ENCODE measurements at places on chromosomes 2 and 18.

GRCh38 chr2:180038997-180039396 lies 31.9 kb upstream of the CWC22 start:
- no peak for DNase-seq

- peak; percentile 87 for DNase-seq
These were observed 77.4 kb downstream of the DYSF start for GRCh38 chr2:71530641-71531332.

DNA sequence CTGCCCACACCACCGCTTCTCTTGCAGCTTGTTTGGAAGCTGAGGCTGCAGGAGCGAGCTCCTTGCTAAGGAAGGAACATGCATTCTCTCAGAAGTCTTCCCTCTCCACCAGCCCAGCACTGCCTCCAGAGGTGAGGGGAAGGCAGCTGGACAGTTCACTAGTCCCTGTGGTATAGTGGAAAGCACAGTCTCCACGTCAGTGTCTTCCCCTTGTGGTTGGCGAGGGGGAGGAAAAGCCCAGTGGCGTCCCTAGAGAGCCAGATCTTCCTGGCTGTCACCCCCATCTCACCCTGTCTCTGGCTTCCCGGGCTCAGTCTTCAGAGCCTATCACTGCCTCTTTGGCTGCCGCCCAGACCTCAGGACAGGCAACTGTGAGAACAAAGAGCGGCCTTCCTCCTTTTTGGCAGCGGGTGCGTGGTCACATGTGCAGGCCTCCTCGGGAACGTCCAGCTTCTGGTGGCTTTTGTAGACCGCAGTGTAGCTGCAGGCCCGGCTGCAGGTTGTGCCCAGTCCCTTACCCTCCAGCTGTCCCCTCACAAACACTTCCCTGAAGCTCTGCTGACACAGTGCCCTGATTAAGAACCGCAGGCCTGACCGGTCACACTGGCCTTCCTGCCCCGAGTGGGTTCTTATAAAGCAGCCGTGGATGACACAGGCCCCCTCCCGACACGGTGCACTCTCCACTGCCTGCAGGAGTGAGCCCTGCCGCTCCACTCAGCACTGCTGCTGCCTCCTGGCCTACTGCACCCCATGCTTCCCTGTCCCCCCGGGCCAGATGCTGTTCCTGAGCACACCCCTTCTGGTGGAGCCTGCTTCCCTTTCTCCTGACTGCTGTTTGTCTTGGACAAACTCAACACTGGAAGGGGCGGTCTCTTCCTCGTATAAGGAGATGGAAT lies 90.9 kb downstream of the RNF144A start:
- no peak for DNase-seq

DNA sequence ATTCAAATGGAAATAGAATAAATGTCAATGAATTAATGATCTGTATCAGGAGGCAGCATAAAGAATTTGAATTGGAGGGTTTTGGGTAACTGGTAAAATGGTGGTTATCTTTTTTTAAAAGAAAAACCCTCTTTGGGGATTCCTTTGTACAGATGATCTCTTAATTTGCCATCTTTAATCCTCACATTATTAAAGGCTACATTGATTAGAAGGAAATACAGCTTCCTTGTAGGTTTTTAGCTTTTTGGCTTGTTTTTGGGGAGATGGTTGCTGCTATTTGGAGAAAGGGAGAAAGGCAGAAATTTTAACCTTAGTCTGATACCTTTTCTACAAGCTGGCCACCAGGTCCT lies 600 bp upstream of the MAPRE2 start:
- peak; percentile 58 for DNase-seq

DNA sequence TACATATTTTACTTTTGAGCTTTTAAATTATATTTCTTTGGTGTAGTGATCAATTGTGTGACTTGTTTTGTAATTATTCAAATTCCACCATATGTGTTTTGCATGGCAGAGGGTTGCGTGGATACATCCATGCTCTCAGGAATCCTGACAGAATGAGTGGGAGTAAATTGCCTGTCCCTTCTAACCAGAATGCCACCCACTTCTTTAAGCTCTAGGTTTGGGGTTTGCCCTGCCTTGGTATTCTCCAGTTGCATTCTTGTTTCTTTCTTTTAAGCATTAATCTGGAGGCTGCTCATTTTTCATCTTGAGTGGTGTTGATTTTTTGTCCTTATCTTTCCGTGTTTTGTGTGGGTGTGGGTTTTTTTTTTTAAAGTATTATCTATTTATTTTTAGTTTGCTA lies 360.0 kb downstream of the PTPRM start:
- no peak for DNase-seq

DNA sequence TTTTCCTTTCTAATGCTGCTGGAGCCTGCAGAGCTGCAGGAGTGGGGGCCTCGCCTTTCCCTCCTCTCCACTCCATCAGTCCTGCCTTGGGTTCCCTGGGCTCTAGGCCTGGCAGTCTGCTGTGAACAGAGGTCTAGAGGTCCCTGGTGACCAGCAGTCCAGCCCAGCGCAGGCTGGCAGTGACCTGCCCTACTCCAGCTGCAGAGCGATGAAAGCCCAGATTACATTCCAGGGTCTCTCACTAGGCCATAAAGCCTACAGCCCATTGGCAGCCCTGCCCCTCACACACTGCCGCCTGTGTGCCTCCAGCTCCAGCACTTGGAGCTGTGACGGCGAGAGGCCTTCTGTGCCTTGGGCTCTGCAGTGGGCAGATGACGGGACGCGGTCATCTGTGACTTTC lies 14.8 kb upstream of the MAL start:
- no peak for DNase-seq

DNA sequence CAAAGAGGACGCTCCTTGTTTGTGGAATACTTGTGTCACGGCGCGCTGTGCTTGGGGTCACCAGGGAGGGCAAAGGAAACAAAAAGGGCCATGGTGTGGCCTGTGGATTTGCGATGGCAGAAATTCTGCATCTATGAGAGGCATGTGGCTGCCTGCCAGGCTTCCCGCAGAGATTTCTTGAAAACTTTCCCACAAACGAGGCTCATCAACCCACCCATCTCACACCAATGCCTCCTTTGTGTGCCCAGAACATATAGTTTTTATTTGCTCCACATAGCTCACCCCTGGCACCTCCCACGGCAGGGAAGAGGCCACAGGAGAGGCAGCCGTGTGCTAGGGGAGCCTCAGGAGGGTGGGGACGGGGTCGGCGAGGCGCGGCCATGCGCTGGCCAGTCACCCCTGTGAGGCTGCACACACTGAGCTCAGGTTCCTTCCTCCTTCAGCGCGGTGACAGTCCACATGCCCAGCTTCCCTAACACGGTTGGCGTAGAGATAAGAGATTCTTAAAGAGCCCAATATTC lies 100.3 kb downstream of the MBP start:
- no peak for DNase-seq

DNA sequence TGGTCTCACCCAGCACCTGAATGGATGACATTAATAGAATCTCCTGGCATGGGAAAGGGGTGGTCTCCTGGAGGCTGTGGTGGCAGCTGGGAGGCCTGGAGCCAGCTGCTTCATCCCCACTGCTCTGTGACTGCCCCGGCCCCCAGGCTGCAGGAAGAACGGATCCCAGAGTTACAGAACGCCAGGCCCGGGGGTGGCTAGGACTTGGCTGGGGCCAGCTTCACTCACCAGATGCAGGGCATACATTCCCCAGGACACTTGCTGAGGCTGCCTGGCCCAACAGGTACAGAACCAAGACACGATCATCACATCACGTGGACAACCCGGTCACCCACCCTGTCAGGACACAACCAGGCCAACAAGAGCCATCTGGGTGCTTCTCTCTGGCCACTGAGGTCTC lies 178.6 kb upstream of the SALL3 start:
- no peak for DNase-seq

GRCh38 chr2:216119986-216120385 lies 10.8 kb downstream of the XRCC5 start:
- no peak for DNase-seq

GRCh38 chr2:101820519-101820918 lies 123.0 kb downstream of the MAP4K4 start:
- DNase-seq, result no peak

GRCh38 chr2:19357402-19358241 lies 801 bp downstream of the OSR1 start:
- DNase-seq, result no peak

DNA sequence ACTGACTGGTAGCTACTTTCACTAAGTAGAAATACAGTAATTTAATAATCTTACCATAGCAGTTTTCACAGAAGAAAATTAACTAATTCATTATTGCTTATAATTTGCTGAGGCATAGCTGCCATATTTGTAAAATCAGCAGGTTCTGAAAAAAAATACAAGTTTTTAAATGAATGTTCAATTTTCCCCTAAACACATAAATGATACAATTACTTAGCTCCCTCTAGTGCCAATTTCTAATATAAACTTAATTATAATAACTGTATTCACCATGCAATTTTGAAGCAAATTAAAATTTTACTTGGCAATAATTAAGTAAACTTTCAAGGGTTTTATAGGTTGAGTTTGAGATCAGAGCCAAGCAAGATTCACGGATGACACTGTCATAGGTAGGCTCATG lies 1321.6 kb upstream of the ACVR2A start:
- peak; percentile 69 for DNase-seq

- no peak for DNase-seq
These were observed 5.4 kb downstream of the SNORC start for GRCh38 chr2:232875256-232876121.

- DNase-seq, result no peak
These were observed 131.4 kb downstream of the STRN start for GRCh38 chr2:36834731-36835524.

DNA sequence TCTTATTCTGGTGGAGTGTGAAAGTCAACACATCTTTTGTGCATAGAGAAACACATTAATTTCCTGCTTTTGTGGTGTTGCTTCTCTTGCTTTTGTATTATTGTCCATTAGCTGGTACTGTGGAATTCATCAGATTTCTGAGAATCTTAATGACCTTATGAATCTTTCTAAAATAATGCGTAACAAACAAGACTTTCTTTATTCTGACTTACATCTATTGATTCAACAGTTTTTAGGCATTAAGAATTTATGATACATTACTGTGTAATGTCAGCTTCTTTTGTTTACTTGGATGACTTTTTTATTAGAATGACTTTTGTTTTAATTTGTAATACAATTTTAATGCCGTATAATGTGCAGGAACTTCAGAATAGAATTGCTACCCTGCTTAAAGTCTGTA lies 43.4 kb downstream of the RAB10 start:
- DNase-seq, result no peak

GRCh38 chr18:76494231-76495005 lies 624 bp downstream of the ZNF516 start:
- DNase-seq, result peak; percentile 89

All from Karpas-422 (cell line).